Activated T-cell treated with anti-CD3 and anti-CD28 coated beads for 24 hours (primary cell): ENCODE measurements at places on chromosomes 1 and 21.

- DNase-seq, result no peak
These were observed 66.4 kb downstream of the GPR88 start for GRCh38 chr1:100604372-100604771.

DNA sequence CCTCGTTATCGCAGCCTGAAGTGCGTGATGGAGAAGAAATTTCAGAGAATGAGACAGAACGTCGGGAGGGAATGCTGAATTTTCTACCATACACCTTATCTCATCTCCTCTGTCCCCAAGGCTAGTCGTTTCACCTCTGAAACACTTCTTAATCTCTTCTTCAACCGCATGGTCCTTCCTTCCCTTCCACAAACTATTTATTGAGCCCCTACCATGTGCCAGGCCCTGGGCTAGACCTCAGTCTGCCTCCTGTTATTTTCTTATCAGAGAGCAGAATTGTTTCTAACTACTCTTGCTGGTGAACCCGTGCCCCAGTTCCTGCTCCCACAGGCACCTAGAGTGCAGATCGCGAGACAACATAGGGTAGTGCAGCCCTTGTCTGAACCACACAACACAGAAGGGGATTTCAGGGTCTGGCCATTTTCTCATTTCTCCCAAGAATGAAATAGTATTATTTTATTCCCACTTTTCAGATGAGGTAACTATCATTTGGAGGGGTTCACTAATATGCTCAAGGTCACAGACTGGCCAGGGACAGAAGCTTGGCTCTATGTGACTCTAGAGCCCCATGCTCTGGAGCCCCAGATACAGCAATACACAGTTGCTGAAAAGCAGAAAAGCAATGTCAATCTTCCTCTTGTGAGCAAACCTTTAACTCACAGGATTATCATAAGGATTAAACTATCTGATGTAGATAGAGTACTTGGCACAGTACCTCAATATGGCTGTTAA, 598 bp upstream of the ADIPOR1 start:
- DNase-seq, result no peak

GRCh38 chr1:112263453-112263852, 132.6 kb upstream of the CTTNBP2NL start:
- DNase-seq, result no peak

DNA sequence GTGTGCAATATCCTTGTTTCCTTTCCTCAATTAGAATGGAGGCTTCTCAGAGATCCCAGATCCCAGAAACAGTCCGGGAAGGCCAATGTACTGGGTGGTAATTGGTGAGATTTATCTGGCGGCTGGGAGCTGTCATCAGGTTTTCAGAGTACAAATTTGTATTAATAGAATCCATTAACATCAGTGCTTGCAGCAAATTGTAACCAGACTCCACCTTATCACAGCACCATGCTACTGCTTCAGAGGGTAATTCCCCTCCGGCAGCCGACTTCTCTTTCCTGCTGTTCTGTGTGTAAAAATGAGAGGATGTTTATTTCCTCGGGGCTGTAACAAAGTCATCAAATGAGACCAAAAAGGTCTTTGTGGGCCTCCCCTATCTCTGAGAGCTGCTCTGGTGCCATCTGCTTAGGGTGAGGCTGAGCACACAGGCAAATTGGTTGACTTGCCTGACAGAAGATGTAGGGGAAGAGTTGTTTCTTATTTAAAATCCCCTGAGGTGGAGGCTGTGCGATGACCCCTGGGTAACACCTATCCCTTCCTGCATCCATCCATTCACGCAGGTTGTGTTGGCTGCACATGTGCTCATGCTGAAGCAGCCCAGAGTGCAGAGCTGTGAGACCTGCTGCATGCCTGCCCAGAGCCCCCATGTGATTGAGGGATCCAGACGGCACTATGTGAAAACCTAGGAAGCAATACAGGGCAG, 19.2 kb downstream of the NFASC start:
- DNase-seq, result no peak

GRCh38 chr1:15311880-15312279, 64.9 kb downstream of the FHAD1 start:
- no peak for DNase-seq

GRCh38 chr1:156359973-156360372, 9.0 kb upstream of the RHBG start:
- DNase-seq, result no peak

DNA sequence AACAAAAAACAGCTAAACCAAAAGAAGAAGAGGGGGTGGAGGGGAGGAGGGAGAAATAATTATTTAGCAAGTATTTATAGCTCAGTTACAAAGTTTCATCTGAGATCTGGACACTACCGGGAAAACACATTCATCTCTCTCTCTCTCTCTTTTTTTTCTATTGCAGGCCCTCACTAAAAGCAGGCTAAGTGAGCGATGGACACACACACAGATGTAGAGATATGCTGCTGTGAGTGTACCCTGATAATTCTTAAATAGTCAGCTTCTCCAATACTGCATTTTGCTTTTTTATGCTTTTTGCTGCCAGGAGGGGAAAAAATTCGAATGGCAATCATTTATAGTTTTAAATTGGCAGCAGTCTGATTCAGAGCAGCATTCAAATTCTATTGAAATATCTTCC, 65.0 kb downstream of the LPAR3 start:
- DNase-seq, result no peak

- no peak for DNase-seq
These were observed 411.8 kb upstream of the DAB1 start for GRCh38 chr1:57835620-57836019.

DNA sequence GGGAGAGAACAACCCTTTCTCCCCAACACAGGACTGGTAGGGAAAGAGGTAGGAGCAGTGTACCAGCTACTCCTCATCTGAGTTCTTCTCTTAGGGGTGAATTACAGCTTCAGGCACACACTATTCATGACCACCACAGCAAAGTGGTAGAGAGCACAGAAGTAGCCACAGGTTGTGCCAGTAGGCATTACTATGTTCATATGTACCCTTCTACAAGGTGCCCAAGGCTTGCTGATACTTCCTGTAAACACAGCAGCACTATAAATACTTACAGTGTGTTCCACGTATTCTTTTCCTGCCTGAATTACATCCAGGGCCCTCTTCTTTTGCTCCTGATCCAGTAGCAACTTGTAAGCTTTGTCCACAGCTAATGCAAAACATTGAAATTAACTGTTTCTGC, 23.1 kb downstream of the DNAJC8 start:
- no peak for DNase-seq

GRCh38 chr1:85149805-85150204, 51.0 kb downstream of the SYDE2 start:
- no peak for DNase-seq

- no peak for DNase-seq
These were observed 130.6 kb downstream of the URB2 start for GRCh38 chr1:229756666-229757065.

DNA sequence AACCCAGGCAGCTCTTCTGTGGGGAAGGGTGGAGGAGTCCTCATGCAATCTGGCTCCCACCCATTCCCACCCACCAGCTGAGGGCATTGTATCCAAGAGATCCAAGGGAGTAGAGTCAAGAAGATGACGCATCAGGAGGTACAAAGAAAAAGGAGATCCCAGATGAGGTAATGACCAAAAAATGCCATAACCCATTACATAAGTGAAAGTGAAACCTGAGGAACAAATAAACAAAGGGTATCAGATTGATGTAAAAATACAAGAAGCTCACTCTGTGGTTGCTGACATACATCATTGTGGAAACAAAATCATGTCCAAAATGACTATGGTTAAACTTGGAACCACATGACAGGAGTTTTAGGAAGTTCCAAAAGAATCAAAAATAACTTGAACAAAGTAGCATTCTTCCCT, 42.5 kb downstream of the CCN1 start:
- DNase-seq, result no peak

GRCh38 chr1:94828251-94828650, 8.1 kb downstream of the SLC44A3 start:
- no peak for DNase-seq

- DNase-seq, result no peak
These were observed 60.4 kb downstream of the DIP2A start for GRCh38 chr21:46518983-46519583.

- no peak for DNase-seq
These were observed 10.9 kb upstream of the EDN2 start for GRCh38 chr1:41495210-41495948.

GRCh38 chr1:47684964-47685762, 247.3 kb downstream of the FOXD2 start:
- no peak for DNase-seq

- peak; percentile 7 for DNase-seq
These were observed 4.1 kb upstream of the AGTRAP start for GRCh38 chr1:11731691-11732283.

DNA sequence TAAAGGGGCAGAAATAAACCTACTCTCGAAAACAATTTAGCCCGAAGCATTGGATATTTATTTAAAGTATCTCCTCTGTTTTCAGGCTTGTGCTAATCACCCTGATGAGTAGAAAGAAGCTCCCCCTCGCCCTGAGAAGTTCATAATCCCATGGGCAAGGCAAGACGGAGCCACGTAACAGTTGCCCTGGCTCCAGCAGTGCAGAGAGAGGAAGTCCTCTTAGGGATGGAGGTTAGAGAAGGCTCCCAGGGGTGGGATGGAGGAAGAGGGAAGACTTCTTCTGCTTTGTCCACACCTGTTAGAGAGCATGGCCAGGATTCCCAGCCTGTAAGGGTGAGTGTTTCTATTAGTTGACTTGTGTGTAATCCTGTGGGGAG, 3.4 kb upstream of the GPR25 start:
- no peak for DNase-seq

GRCh38 chr1:95048317-95048716, 24.4 kb downstream of the ALG14 start:
- no peak for DNase-seq

- no peak for DNase-seq
These were observed 59.8 kb downstream of the CRB1 start for GRCh38 chr1:197327776-197328364.

DNA sequence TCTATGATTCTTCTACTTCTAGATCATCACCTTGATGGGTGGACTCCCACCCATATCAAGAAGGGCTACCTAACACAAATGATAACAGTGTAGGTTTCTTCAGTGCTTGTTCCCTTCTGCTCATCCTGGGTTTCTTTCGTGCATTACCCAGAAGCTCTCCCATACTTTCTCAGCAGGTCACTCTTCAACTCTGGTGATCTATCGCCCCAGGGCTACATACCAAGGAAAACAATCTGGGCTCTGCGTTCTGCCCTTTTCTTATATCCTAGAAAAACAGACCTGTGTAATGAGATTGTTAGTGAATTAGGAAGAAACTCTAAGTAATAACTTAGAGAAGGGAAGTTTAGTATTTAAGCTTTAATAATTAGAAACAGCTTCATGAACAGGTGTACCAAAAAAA, 370.6 kb upstream of the SPAG17 start:
- DNase-seq, result no peak

DNA sequence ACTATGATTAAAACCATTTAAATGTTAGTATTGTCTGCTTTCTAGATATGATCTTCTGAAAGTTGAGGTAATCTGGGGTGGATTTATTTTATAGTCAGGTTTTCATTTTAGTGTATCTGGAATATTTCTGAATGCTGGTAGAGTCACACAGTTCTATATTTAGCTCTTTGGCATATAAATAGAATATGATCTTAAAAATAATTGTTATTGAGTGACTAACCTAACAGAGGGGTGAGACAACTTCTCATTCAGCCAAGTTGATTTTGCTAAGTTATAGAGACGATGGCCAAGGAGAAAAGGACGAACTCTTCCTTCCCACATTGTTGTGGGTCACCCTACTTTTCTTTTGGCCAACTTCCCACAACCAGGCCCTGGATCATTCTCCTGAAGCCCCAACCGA, 7.2 kb upstream of the MT1HL1 start:
- DNase-seq, result no peak

- no peak for DNase-seq
These were observed 22.5 kb upstream of the KCNE1 start for GRCh38 chr21:34534522-34534921.

GRCh38 chr1:190754666-190755065, 277.0 kb upstream of the BRINP3 start:
- no peak for DNase-seq

- no peak for DNase-seq
These were observed 15.3 kb upstream of the KLHDC8A start for GRCh38 chr1:205371871-205372660.

GRCh38 chr1:156445789-156446263, 54.7 kb downstream of the MEF2D start:
- peak; percentile 79 for DNase-seq

DNA sequence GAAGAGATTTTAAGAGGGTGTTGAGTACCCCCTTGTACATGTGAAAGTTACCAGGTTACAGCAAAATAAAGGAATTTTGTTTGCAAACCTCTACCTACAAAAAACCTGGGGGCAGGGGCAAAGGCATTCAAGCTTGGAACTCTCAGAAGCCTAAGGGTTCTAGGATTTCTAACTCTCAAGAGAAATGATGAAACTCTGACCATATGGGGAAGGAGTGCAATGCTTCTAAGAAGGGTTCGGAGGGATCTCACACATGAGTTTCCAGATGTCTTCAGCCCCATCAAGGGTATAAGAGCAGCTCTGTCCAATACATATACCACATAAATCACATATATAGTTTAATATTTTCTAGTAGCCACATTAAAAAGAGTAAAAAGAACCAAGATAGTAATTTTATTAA, 7.3 kb upstream of the FCGR2A start:
- no peak for DNase-seq

- DNase-seq, result no peak
These were observed 22.1 kb downstream of the TP73 start for GRCh38 chr1:3674100-3675094.

DNA sequence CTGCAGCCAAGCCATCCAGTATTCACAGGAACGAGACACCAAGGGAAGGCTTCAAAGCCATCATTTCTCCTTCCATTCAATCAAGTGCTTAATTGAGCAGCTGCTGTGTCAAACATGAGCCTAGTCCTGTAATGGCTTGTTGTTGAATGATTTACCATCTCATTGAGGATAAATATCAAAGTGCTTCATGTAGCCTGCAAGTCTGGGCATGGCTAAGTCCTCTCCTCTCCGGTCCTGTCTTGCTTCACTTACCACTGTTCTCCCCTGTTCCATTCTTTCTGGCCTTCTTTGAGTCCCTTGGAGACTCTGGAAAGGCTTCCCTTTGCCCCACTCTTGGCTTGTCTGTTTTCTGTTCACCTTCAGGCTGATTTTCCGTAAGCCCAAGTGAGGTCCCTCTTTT, 279.8 kb downstream of the PBX1 start:
- no peak for DNase-seq

DNA sequence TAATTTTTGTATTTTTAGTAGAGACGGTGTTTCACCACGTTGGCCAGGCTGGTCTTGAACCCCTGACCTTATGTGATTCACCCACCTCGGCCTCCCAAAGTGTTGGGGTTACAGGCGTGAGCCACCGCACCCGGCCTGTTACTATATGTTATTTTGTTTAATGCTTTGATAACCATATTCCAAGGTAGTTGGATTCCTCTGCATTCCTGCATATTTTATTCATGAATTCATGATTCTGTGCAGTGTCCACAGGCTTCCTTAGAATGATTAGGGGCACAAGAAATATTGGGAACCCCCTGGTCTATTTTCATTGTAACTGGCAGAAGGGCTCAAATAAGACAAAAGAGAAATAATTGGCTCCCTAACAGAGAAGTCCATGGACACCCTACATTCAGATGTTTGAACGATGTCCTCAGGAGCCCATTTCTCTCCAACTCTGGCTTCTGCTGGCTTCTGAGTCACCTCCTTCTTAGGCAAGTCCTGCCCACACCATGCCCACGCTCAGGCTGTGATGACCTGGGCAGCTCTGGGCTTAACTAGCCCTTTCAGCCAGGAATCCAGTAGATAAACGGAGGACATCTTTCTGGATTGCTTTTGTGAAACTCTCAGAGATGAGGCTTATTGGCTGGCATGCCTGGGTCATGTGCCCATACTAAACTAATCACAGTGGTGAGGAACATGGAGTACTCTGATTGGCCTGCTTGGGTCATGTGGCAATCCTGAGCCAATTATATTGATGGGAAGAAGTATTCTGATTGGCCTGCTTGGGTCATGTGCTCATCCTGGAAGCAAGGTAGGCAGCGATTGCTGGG, 32.6 kb downstream of the TNFRSF8 start:
- DNase-seq, result no peak
